ENCODE measurements at places on chromosomes 3 and 15.

DNA sequence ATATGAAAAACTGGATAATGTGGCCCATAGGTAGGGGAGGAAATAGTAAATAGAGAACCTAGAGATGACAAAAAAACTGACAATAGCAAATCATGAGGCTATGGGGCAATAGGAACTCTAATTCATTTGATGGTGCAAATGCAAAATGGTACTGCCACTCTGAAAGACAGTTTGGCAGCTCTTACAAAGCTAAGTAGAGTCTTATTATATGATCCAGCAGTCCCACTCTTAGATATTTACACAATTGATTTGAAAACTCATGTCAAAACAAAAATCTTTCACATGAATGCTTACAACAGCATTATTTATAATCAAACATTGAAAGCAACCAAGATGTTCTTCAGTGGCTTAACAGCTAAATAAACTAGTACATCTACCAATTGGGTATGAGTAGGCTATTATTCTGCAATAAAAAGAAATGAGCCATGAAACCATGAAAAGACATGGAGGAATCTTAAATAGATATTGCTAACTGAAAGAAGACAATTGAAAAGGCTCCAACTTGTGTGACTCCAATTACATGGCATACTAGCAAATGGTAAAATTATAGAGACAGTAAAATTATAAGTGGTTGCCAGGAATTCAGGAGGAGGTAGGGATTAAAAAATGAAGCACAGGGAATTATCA is 321.8 kb upstream of the STAC start:
- no peak for DNase-seq

GRCh38 chr3:126098391-126098858 is 14.5 kb upstream of the SLC41A3 start:
- no peak for DNase-seq

GRCh38 chr3:159763011-159763601 is 225.5 kb upstream of the IL12A start:
- DNase-seq, result peak; percentile 65

DNA sequence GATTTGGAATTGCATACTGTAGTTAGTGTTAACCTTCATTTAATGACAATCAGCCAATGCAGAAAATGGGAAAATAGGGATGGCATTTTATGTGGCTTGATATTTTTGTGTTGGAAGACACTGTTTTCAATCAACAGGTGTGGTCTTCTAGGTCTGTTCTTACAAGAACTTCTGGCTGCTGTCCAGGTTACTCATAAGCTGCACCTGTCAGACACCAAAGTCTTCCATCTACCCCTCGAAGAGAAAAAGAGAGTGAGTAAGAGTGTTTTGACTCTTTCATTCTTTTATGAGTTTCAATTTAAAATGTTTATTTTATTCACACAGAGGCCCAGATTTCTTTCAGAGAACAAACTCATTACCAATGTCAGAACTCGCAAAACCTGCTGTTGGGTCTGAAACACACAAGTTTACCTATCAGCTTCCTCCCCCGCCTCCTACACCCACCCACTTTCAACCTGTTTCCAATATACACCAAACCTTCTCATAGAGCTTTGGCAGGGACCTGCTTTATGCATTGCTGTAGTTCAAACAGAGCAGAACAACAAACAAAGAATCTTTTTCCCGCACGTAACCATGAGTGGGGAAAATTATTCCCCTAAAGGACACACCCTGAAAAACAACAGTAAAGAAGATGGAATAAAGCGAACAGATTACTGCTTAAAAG is 767.7 kb upstream of the ALCAM start:
- DNase-seq, result peak; percentile 8

All from Ammon's horn (tissue), 1 donor.